Renal cortical epithelial cell (primary cell): ENCODE measurements at places on chromosomes 7 and 10.

DNA sequence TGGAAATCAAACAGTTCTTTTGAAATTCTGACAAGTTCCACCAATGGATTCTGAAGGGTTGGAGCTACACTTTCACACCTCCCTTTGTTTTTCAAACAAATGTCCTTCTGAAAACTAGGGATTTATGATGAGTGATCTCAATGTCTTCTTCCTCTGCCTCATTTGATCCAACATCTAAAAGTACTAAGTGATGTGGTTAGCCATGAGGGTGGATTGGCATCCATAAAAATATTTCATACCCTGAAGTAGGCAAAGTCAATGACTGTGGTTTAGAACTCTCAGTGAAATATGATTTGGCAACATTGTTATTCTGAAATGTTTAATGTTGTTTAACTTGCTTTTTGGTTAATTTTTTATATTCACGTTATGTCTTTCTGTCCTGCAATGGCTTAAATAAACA lies 136.9 kb downstream of the MBL2 start:
- no peak for DNase-seq

GRCh38 chr7:91824201-91824600 lies 56.3 kb downstream of the MTERF1 start:
- no peak for DNase-seq

- no peak for DNase-seq
Observed at GRCh38 chr7:155222061-155222460, 75.6 kb upstream of the INSIG1 start.

DNA sequence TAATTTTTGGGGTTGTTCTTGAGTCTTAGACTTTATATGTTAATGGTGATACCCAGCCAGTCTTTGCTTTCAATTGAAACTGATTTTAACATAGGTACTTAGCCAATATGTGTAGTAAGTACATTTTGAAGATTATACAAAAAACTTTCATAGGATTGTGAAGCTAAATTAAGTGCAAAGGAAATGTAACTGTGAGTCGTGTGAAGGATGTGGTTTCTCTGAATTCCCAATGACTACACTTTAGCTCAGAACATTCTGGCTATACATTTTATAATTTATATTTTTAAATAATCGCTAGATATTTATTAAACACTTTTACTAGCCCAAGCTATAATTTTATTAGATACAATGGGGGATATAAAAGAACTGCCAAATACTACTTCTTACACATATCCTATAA lies 359.3 kb downstream of the PCLO start:
- peak; percentile 6 for DNase-seq

DNA sequence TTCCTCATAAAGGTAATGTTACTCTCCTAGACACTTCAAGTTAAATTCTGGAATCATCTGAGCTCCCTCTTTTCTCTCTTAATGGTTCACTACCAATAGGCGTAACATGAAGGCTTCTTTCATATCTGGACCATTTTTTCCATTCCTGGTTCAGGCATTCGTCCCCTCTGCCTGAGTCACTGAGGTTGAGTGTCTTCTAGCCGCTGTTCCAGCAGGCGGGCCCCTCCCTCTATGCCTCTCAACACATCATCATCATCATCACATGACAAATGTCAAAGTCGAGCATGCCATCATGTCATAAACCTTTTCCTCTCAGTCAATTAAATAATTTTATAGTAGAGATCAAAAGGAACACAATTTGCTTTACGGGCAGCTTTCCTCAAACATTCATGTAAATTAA lies 168.9 kb upstream of the ASAH2 start:
- no peak for DNase-seq

- DNase-seq = peak; percentile 65
Observed at GRCh38 chr10:110487411-110488331, 10.0 kb upstream of the DUSP5 start.

GRCh38 chr7:103297837-103298179 lies 573 bp downstream of the PMPCB start:
- DNase-seq = no peak

DNA sequence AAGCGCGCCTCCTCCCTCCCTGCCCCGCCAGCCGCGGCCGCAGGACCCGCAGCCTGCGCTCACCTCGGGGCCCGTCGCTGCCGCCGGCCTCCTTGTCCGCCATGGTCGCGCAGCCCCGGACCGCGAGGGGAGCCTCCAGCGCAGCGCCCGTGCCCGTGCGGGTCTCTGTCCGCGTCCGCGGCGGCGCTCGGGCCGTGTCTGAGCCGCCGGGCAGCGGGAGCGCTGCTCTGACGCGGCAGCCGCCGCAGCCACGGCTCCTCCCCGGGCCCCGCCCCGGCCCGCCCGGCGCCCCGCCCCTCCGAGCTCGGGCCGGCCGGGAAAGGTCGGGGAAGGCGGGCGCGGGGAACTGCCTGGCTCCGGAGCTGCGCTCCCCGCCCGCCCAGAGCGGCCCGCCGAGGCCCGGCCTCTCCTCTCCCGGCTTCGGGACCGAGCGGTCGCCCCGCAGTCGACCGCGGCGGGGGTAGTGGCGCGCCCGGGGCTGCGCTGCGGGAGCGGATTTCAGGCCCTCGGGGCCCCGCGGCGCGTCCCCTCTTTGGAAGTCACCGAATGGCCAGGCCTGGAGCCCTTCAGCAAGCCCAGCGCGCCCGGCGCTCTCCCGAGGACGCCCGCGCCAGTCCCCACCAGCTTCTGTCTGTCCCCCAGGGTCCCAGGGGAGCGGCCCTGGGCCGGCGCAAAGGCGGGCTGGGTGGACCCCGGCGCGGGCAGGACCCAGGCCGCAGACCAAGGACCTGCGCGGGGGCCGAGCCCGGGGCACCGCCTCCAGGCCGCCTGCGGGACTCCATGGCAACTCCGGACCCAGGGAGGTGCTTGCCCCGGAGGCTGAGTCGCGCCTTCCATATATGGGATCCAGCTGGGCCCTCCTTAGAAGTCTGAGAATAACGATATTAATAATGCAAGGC lies at the start of gene HSPA12A:
Gene HSPA12A (minus strand): TSS at position 200 of the 899 bp plus-strand sequence. CDS start 97 bp downstream, at position 103.
- DNase-seq = peak; percentile 70

- DNase-seq = no peak
Observed at GRCh38 chr7:73452999-73453635, 19.5 kb downstream of the FZD9 start.

DNA sequence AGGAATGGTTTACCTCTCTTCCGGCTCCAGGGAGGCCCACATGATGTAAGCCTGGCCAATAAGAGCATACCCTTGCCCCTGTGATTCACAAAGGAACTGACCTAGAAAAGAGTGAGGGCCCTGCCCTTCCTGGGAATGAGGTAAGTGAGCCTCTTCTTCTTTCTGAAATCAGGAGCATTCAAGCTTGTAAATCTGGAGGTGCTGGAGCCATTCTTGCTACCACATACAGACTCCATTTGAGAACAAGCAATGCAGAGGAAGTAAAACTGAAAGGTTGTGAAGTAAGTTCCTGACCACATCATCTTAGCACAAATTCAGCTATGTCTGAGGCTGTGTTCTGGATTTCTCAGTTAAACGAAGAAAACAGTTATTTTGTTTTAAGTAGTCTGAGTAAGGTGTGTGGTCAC lies 132.2 kb downstream of the CD36 start:
- peak; percentile 55 for DNase-seq

DNA sequence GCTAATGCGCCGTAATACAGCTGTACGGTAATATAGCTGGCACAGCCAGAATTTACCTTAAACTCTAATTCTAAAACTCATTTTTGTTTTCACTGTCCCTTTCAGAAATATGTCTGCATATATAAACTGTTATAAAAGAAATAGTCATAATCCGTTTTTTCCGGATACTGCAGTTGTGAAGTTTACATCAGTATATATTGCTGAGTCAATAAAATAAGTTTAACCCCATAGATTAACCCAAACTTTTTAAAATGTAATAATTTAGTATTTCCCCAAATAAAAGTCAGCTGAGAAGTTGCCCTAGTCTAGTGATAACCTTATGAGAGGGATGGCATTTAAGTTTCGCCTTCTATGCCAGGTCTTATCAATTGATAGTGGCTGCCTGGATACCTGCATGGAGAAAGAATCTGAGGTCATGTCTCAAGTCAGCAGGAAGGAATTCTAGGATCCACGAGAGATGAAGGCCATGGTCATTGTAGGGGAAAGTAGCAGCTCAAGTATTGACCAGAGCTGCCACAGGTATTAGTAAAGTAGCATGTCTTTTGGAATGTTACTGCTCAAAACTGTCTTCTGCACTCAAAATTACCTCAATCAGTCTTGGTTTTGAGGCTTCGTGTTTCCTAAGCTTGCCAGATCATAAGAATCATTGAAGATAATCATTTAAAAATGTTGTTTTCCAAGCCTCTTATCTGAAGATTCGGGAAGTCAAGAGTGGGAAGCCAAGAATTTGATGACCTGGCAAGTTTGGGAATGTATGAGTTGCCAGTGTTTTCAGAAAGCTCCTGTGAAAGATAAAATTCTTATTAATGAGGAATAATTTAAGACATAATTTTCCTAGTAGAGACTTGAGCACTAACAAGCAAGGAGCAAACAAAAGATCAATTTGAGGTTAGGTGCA lies 10.8 kb downstream of the PRPS1L1 start:
- DNase-seq = no peak

- peak; percentile 64 for DNase-seq
Observed at GRCh38 chr7:144127714-144128334, 4.8 kb downstream of the OR2A14 start.

DNA sequence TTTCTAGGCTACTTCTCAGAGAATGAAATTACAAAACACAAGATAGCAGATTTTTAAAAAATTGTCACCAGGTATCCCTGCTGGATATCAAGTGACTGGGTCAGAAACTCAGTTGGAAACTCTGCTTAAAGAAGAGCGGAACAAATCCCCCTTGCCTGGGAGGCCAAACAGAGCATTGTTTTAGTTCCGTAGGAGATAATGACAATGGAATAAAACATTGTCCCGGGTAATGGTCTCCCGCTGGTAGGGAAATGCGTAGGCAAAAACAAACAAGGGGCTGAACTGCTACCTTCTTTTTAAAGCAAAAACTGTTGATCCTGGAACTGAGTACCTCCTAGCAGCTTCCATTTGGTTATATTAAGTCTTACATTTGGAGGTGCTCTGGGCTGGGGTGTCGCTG lies 21.3 kb upstream of the VAX1 start:
- DNase-seq = no peak

DNA sequence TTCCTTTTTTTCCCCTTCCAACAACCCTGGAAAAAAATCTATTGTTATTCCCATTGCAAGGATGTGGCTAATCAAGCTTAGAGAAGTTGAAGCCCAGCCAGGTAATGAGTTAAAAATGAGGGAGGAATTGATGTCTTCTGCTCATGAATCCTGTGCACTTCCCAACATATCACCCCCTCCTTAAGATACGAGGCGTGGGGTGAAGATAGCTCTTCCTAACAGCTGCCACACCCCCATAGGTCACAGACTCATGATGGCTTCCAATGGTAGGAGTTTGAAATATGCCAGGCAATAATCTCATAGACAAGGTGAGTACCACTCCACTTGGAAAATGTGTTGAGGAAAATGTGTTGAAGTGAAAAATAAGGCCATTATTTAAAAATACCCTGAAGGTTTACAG lies 71.3 kb upstream of the HECW1 start:
- DNase-seq = no peak

GRCh38 chr10:16581202-16581601 lies 59.5 kb upstream of the C1QL3 start:
- no peak for DNase-seq

DNA sequence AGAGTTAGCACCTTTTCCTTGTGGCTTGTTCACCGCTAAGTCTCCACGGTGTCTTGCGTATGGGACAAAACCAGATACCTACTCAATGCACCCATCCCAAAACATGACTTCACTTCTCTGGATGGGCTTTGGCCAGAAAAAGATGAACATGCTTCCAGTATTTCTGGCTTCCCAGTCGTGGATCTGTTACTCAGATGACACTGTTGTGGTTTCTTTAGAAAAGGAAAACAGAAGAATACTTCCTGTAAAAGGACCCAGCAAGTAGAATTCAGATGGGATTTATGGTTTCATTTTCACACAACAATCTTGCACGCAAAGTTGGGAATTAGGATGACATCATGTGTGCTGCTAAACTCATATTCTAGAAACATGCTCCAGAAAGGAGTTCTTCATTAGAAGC lies 216.7 kb downstream of the ADAM12 start:
- DNase-seq = peak; percentile 9

- DNase-seq = peak; percentile 100
Observed at GRCh38 chr7:50534690-50535290, 30.4 kb downstream of the DDC start.

GRCh38 chr10:62019685-62020359 lies 118.3 kb downstream of the ARID5B start:
- peak; percentile 77 for DNase-seq

DNA sequence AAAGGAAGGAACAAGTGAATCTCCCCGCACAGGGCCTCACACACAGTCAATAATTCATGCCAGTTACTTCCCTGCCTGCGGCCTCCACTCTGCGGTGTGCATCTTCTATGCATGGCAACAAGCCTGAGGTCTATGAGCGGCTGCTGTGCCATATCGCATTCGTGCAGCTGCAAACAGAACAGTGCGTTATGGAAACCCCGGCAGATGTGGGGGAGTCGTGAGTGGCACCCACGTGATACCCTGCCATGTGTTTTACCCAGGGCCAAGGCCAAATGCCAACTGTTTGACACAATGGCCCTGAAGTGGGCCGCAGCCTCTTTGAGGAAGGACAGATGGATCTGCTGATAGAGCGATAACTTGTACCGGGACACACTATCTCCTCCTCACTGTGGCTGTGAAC lies 13.4 kb downstream of the TNS3 start:
- no peak for DNase-seq
